ENCODE measurements at places on chromosomes 1 and 21.

DNA sequence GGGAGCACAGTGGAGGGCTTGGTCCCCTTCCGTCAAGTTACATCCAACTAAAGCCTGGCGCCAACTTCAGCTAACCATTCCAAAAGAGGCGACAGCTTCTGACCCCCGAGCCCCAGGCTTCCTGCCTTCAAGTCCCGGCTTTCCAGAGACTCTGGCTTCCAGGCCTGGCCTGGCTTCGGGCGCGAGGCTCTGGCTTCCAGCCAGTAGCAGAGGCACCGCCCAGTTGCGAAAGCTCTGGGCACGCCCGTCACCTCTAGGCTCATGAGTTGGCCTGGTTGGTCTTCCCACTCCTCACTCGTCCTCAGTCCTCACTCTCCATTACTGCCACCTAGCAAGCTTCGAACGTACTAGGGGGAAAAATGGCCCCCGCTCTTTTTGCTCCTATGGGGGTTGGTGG lies 30.0 kb upstream of the C1orf185 start:
- DNase-seq = no peak

- DNase-seq = no peak
These were observed 2.7 kb upstream of the NPHP4 start for GRCh38 chr1:5994713-5995621.

- DNase-seq = no peak
These were observed 26.4 kb downstream of the SHISAL2A start for GRCh38 chr1:52659356-52659755.

GRCh38 chr1:4650981-4651380 lies 3.4 kb upstream of the AJAP1 start:
- peak; percentile 13 for DNase-seq

DNA sequence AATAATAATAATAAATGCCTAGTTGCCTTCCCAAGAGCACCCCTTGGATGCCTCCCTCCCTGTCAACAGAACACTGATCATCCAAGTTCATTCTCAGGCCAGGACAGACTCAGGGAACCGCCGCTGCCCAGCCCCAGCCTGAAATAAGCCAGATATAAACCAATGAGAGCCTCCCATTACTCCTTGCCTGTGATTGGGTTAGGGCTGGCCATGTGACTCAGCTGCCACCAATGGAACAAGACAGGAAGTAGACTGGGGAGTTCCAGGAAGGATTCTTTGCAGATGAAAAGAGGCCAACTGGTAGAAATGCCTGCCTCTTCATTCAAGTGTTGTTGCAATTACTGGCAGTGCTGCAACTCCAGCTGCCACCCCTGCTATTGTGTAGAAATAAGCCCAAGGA lies 146.4 kb upstream of the TIAM1 start:
- no peak for DNase-seq
